ENCODE measurements at places on chromosomes 4 and X. TPM values are rescaled to one million over a fixed set of nuclear protein-coding genes. Genes with fewer than 3 reads are reported as not detected.

The CTAG2 gene
- total RNA-seq: not detected

The AFF2 gene
- total RNA-seq: 126 TPM

The POU3F4 gene
- total RNA-seq: 20.8 TPM

The TMEM31 gene
- total RNA-seq: not detected

The UGT2B10 gene
- not detected for total RNA-seq

The MAGEA4 gene
- not detected for total RNA-seq

The ENPEP gene
- total RNA-seq: 3.0 TPM

The ARMCX4 gene
- total RNA-seq: 16.6 TPM

The TBC1D8B gene
- total RNA-seq: 0.92 TPM

The TMSB15B gene
- 22.4 TPM for total RNA-seq

The PLAC8 gene
- 2.1 TPM for total RNA-seq
